ENCODE measurements at places on chromosomes 5 and 9.

DNA sequence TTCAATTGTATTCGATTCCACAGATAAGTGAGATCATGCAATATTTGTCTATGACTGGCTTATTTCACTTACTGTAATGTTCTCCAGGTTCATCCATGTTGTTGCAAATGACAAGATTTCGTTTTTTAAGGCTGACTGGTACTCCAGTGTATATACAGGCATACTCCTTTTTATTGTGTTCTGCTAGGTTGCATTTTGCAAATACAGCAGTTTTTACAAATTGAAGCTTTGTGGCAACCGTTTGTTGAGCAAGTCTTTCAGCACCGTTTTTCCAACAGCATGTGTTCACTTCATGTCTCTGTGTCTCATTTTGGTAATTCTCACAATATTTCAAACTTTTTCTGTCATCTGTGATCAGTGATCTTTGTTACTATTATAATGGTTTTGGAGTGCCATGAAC, 82.7 kb downstream of the DMXL1 start:
- DNase-seq: no peak

DNA sequence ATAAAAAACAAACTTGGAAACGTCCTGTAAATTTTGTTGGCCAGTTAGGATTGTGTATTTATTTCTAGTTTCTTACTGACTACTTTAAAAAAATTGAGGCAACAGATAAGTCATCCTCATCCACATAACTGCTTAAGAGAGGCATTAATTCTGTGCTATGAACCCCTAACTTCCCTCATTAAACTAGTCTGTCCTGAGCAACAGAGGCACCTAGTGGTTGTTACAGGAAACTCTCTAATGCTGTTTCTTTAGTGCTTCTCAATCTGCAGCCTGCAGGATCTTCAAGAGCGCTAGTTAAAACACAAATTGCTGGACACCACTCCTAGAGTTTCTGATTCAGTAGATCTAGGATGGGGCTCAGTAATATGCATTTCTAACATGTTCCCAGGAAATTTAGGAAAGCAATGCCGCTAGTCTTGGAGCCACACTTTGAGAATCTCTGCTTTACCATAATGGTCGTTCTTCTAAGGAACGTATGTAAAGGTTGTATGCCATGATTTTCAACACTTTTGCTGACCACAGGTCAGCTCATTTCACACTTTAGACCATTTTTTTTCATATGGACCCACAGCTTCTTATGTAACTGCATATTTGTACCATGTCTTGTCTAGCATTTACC, 410.1 kb upstream of the SMARCA2 start:
- DNase-seq: no peak

GRCh38 chr5:86909418-86910295, 291.9 kb downstream of the COX7C start:
- DNase-seq: no peak

DNA sequence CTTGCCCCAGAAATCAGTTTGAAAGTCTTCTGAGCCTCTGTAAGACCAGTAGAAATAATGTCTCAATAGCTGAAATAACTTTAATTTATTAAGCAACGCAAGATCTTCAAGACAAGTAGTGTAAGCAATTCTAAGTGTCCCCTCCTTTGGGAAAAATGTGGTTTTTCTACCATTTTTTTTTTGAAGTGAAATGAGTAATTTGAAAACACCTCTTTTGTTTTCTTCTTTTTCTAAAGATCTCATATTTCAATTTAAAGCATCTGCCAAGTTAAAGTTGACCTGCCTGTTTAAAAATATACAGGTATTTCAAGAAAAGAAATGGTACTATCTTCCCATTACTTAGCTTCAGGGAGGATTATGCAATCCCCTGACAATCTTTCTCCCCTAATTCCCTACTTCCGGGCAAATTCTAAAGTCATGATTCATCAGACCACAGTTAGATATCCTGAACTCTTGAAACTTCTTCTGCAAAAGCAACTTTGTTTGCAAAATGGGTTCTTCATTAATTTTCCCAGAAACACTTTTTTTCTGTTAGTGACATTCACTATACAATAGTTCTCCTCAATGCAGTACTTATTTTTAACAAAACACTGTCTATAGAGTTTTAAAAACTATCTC, 7.8 kb upstream of the ANXA1 start:
- no peak for DNase-seq

DNA sequence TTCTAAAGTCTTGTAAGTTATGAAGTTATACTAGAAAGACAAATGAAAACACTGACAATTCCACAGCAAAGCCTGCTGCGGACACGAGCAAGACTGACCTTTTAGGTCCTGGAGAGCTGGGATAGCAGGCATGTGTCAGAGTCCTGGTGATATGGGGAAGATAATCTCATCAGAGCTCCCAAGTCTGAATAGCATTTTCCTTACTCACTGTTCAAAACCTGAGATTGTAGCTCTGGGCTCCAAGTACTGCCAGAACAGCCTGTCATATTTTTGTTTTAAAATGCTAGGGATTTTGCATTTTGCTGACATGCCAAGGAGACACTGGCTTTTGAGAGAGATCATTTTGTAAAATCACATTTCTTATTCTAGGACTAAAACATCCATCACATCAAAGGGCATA, 90.1 kb downstream of the DRD1 start:
- no peak for DNase-seq

- no peak for DNase-seq
These were observed 197.2 kb downstream of the NXNL2 start for GRCh38 chr9:88732128-88732527.

DNA sequence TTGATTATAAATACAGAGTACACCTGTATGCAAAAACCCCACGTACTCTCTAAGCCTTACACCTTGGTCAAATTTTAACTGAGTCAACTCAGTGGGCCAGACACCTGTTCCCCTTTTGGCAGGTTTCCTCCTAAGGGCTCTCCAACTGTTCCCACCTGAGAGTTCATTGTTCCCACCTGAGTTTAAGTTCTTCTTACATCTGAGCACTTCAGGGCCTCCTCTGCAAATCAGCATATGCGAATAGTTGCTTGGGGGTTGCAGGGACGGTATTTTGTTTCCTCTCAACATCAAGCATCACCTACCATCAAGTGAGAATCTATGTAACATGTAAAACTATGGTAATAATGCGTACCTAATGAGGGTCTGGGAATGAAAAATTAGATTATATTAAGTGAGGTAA, 300.0 kb downstream of the PIK3R1 start:
- DNase-seq: no peak

DNA sequence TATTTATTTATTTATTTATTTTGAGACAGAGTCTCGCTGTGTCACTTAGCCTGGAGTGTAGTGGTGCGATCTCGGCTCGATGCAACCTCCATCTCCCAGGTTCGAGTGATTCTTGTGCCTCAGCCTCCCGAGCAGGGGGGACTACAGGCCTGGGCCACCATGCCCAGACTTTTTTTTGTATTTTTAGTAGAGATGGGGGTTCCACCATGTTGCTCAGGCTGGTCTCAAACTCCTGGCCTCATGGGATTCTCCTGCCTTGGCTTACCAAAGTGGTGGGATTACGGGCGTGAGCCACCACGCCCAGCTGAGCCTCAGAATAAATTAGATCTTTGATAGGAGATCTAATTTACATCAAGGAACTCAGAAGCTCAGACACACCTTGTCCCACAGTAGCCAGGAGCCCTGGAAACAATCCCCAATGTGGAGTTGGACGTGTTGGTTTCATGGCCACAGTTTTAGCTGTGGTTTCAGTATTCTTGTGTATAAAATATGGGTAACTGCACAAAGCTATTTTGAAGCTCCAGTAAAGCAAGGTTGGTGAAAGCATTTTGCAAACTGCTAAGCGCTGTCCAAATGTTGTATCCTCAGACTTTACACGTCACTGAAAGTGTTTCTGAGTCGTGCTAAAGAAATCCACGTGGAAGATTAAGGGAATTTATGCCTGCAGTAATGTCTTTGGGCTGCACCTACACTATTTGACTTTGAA, 3.0 kb upstream of the HNRNPAB start:
- no peak for DNase-seq

- DNase-seq: no peak
These were observed 65.9 kb downstream of the RGS3 start for GRCh38 chr9:113529336-113530009.

- DNase-seq: no peak
These were observed 17.9 kb upstream of the ZSWIM6 start for GRCh38 chr5:61313960-61314681.

DNA sequence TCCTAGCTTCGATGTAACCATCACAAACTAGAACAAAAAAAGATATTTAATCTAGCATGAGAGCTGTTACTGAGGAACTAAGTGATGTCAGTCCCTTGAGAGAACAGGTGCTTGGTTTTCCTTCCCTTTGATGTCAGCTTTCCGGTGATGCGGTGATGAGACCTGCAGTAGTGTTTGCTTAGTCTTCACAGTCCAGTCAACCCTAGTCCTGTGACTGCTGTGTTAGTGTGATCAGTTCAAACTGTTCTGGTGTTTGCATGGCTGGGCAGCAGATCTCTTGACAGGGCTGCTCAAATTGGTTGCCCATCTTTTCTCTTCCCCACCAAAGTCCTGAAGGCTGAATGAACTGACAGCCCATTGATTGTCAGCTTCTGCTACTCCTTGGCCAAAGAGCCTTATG, 608.6 kb upstream of the DAB2 start:
- no peak for DNase-seq

GRCh38 chr9:133563291-133563796, 28.8 kb downstream of the ADAMTSL2 start:
- no peak for DNase-seq

DNA sequence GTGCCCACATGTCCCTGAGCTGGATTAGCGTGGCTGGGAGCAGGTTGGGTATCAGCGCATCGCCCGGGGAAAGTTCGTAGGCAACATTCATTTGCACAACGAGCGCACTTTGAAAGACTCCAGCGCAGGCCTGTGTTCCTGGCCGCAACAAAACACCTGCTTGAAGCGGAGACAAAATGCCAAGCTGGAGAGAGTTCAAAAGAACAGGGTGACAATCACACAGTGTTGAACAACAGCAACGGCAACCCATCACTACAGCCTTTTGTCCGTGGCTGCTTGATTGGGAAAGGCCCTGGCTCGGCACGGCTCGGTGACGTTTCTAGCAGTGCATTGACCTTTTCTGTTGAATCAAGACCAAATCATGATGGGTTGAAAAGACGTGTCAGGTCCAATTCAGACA, 336.3 kb downstream of the IRX1 start:
- no peak for DNase-seq

DNA sequence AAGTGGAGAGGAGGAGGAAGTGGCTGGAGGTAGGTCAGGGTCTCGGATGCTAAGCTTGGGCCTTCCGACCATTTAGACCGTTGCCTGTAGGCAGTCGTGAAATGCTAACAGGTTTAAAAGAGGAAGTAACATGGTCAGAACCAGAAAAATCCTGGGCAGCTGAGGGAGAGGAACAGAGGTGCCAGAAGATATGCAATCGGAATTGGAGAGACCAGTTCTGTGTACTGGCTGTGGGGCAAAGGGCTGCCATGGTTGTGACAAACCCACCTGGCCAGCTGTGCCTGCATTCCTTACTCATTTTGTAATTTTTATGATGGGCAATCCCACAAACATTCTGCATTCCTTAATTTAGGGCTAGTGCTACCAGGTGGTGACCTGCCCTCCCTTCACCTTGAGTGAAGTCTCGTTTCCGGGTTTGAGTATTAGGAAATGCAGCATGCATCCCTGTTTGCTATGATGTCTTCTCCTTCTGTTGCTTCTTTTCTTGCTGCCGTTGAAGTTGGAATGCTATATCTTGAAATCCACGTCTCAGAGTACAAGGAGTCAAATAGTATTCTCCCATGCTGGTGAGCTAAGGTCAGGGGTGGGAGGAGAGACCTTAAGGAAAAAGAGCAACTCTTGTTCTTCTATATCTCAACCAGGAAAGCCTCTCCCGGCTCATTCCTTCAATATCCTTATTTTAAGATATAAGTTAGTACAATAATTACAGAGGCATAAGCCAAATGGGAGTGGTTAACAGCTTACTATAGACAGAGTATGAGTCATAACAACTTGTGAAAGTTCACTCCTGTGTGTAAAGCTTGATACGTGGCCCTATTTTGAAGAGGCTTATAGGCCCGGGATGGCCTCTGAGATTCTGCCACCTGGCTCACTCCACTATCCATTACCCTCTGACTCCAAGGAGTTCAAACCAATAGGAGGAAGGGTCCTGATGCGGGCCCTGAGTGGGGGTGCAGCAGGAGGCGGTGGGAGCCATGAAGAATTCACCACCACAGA, 37.0 kb downstream of the B4GALT1 start:
- DNase-seq: no peak

DNA sequence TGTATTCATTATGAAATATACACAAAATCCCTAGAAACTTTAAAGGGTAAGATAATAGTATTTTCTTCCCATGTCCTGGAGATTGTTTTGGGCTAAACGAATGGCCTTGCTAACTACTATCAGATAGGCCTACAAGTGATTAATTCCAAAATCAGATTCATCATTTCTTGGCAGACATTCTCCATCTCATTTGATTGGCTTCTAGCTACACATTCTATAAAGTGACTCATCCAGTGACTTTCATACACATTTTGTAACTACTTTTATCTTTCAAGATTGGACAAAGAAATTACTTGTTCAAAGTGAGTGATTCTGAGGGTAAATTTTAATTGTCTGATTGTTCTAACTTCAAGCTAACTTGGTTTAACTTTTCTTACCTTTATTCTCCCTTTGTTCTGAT, 93.3 kb downstream of the RAPGEF6 start:
- DNase-seq: no peak

DNA sequence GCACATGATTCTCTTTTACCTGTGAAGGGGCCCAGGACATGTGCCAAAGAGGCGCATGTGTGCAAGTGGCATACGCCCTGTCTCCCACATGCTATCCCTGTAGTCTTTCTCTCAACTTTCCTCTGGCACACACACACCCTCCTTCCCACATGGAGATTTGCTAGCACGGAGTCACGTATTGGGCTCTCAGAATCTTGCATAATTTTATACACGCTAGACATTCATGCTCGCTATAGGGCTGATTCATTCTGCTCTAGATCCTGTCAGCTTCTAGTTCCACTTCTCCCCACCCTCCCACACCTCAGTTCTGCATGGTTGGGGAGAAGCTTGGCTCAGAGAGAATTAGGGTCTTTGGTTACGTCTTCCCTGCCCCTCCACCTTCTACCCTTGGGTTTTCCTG, 72.8 kb downstream of the CD180 start:
- no peak for DNase-seq

DNA sequence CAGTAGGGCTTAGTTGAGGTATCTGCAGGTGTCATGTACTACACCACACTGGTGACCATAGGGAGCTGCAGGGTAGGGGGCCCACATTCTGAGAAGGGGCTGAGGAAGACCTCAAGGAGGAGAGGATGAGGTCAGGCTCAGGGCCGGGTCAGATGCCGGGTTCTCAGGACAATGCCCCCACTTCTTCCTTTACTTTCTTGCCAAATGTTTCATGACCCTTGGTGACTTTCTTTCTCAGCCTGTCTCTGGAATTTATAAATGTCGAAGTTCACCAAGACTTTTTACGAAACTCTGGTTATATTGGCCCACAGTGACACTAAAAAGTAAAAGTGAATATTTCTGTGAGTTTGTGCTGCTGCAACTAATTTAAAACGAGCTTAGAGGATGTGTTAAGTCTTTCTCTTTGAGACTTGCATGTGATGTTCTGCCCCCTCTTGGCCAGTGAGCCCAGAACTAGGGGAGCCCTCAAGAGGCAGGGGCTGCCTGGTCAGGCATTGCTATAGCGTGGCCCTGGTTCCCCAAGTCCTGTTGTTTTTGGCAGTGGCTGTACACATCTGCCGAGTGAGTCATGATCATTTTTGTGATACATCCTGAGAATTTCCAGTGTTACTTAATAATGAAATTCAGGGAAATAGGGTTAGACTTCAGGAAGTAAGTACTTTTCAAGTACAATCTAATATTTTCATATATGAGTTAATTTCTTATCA, 11.2 kb downstream of the ACO1 start:
- no peak for DNase-seq

GRCh38 chr5:107486489-107486888, 184.2 kb downstream of the EFNA5 start:
- DNase-seq: no peak

All from T-helper 17 cell (primary cell).